ENCODE measurements at places on chromosomes 16 and 17. TPM values are rescaled to one million over a fixed set of nuclear protein-coding genes. Genes with fewer than 3 reads are reported as not detected.

DNA sequence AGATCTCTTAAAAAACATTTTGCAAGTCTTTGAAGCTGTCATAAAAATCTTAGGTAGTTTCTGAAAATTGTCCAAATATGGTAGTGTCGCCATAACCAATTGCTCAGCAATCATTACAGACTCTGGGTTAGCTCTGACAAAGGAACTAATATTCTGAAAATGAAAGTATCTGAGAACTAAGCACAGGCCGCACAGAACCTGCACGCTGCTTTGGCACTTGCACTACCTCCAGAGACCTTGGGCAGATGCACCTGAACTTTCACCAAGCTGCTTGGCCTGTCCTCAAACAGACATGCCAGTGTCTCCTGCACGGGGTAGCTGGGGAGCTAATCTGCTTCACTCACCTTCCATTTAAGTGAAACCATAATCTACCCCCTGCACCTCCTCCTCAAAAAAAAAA is 317.0 kb downstream of the MAF start:
- H3K36me3 ChIP-seq, result no peaks in the 10 kb centered on the region
- peaks cover 15% of the 10 kb centered on the region for H3K27me3 ChIP-seq
- H3K4me1 ChIP-seq, result peaks cover 34% of the 10 kb centered on the region
- no peak for DNase-seq
- no peak overlapping the region for H3K4me3 ChIP-seq

DNA sequence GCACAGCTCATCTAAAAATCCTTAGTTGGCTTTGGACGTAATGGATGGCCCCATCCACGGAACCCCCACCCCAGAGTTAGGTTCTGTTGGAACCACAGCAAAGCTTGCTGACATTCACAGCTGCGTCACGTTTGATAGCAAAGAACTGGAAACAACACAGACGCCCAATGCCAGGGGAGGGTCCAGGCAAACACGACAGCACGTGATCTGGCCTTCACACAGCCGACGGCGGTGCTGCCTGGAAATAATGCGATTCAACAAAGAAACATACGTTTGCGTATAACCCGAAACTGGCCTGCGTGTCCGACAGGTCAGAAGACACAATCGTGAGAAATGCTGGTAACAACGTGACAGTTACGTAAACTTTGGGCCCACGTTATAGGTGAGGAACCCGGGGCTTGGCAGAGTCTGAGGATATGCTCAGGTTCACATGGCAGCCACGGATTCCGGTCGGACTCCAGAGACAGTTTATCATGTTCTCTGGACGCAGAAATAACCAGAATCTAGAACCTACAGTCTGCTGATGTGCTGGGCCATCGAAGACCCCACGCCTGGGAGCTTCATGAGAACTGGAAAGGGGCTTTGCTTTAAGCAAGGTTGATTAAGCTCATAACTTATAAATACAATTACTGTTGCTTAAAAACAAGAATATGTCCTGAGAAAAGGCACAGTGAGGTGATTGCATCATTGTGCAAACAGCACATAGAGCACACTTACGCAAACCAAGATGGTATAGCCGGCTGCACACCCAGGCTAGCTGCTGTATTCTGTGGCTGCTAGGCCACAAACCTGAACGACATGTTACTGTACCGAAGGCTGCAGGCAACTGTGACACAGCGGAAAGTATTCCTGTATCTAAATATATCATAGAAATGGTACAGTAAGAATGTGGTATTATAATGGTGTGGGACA is 70.4 kb downstream of the RPH3AL start:
- H3K27ac ChIP-seq, result no peak overlapping the region
- peaks cover 7% of the 10 kb centered on the region for H3K27me3 ChIP-seq
- H3K4me1 ChIP-seq, result peaks cover 10% of the 10 kb centered on the region
- DNase-seq, result no peak
- H3K4me3 ChIP-seq, result no peak overlapping the region
- H3K36me3 ChIP-seq, result peaks cover 13% of the 10 kb centered on the region

DNA sequence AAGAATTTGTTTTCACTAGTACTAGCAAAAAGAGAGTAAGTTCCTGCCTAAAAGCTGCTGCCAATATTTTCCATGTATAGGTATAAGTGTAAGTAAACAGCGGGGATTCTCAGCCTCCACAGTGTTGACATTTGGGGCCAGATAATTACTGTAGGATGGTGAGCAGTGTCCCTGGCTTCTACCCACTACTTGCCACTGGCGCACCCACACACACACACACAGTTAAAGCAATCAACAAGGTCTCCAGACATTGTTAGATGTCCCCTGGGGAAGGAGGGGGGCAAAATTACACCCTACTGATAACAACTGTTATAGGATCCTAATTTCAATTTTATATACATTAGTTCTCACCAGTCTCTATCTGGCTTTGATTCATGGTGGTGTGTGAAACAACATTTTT is 417.0 kb upstream of the PSMD7 start:
- DNase-seq, result no peak
- H3K4me1 ChIP-seq, result no peaks in the 10 kb centered on the region
- no peaks in the 10 kb centered on the region for H3K36me3 ChIP-seq
- H3K4me3 ChIP-seq, result no peak overlapping the region

DNA sequence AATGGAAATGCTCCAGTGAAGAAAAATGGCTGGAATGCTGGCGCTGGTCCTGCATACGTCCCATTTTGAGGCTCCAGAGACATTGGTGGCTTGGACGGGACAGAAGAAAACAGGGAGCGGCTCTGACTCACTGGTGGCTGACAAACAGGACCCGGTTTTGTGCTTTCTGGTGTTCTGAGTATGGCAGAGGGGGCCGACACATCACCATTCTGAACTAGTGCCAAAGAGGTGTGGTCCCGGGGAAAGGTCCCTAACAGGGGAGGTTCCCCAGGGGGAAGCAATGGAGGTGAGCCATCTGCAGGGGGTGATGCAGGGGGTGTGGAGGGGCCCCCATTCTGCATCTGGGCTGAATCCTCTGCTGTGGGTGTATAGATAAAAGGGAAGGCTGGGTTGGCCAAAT is 8.3 kb downstream of the ANKRD40 start:
- H3K4me3 ChIP-seq, result no peak overlapping the region
- H3K4me1 ChIP-seq, result peaks cover 69% of the 10 kb centered on the region
- DNase-seq, result no peak
- peaks cover 75% of the 10 kb centered on the region for H3K36me3 ChIP-seq
- no peaks in the 10 kb centered on the region for H3K27me3 ChIP-seq

DNA sequence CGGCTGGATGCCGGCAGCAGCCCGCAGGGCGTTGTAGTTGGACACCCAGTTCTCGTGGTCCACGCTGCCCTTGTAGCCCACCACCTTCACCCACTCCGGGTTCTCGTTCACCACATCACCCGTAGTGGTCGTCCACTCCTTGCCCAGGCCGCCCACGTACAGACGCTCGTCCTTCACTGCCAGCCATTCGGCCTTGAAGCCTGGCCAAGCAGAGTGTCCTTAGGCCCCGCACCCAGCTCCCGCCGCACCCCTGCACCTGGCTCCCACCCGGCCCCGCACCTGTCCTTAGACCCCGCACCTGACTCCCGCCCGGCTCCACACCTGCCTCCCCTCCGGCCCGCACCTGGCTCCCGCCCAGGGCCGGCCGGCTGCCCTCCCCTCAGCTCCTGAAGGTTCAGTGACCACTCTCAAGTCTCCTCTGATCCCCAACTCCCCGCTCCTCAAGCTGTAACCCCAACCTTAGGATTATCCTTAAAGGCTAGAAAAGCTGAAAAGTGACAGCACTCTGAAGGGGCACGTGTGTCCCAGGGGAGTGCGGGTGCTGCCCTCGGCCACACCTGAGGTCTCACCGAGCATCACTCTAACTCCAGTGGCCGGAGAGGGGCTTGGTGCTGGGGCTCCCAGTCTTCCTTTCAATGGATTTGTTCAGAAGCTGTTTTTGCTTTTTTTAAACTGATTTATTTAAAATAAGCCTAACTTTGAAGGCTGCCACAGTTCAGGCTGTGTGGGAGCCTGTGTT is 14.4 kb downstream of the CANT1 start:
- peaks cover 44% of the 10 kb centered on the region for H3K4me1 ChIP-seq
- no peaks in the 10 kb centered on the region for H3K27me3 ChIP-seq
- H3K36me3 ChIP-seq, result peaks cover 81% of the 10 kb centered on the region
- no peak overlapping the region for H3K27ac ChIP-seq

- H3K27ac ChIP-seq, result no peak overlapping the region
- DNase-seq, result no peak
- H3K4me1 ChIP-seq, result peaks cover 20% of the 10 kb centered on the region
- H3K36me3 ChIP-seq, result no peaks in the 10 kb centered on the region
- H3K4me3 ChIP-seq, result no peak overlapping the region
These were observed 49.8 kb upstream of the ZCCHC14 start for GRCh38 chr16:87542531-87543102.

The CDH16 gene
- not detected for total RNA-seq

The IL17C gene
- total RNA-seq, result not detected

Measured in left ventricle myocardium inferior (tissue), 1 donor.